ENCODE measurements at places on chromosomes 3 and 15.

DNA sequence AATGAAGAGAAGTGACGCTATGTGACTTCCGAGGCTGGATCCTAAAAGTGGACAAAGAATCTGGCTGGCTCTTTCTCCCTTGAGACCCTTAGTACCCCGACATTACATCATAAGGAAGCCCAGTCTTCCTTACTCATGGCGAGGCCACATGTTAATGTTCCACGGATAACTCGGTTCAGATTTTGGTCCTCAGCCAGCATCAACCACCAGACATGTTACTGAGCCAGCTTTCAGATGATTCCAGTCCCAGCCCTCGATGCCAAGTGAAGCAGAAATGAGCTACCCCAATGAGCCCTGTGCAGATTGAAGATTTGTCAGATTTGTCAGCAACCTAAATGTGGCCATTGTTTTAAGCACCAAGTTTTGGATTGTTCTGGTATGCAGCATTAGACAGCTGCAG, 46.6 kb downstream of the SLCO2A1 start:
- no peak for DNase-seq

DNA sequence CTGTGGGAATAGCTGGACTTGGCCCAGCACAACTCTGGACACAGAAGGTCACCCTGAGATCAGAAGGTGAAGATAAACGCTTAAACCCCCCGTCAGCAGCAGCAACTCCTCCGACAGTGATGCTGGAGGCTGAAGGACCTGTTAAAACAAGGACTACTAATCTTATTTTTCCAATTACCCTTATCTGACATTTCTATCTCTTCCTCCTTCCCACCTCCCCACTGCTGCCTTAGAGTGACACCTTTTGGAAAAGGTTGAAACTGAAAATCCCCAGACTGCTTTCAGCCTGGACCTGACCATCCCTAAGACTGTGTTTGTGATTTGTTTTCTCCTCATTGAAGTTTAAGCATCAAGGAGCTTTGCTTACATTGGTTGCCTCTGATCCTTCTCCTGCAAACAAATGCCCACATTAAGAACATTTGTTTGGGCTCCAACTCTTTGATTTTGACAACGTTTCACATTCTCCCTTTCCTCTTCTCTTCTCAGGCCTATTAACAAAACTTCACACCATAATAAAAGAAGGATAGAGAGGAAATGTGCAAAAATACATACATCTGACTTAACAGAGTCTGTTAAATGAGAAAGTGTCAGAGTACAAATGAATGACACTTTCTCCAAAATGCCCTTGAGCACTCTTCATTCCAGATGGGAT, 410.6 kb upstream of the WNT5A start:
- DNase-seq = no peak

GRCh38 chr3:48423883-48424695, 5.8 kb downstream of the PLXNB1 start:
- no peak for DNase-seq

DNA sequence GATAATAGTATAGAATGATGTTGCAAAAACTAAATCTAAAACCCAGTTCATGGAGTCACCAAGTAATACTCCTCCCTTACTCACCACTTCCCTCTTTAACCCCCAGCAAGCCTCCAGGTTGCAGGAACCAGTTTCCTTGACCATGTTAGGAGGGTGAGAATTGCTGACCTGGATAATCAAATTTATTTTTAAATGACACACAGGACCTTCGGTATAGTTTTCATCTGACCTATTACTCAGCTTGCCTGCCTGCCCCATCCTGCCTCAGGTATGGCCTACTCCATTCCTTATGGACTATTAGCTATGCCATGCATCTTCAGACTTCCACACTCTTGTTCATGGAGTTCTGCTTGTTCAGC, 883 bp downstream of the RTP4 start:
- peak; percentile 35 for DNase-seq

GRCh38 chr3:155425396-155425795, 131.9 kb upstream of the STRIT1 start:
- no peak for DNase-seq

GRCh38 chr3:23202203-23202920, 765 bp upstream of the UBE2E2 start:
- no peak for DNase-seq

DNA sequence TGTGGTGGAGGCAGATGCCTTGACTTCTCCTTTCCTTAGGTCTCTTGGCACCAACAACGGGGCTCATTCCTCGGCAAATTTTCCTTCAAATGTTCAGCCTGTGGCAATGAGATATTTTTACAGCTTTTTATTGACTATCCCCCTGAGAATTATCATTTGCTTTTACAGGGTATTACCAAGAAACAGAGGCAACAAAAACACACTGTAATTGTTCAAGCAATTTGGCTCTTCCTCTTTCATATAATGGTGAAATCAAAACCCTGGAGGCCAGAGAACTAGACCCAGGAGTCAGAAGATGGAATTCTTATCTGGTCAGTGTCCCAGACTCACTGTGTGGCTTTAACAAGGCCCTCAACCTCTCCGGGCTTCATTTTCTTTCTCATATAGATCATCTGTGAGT, 40.1 kb downstream of the TRIM42 start:
- DNase-seq = no peak

- no peak for DNase-seq
These were observed 8.4 kb upstream of the SLCO2A1 start for GRCh38 chr3:134038071-134038491.

All from GM13976 (cell line).